CD4-positive, alpha-beta T cell treated with Interleukin-4 for 4 hours (primary cell): ENCODE measurements at places on chromosomes 7 and 10.

DNA sequence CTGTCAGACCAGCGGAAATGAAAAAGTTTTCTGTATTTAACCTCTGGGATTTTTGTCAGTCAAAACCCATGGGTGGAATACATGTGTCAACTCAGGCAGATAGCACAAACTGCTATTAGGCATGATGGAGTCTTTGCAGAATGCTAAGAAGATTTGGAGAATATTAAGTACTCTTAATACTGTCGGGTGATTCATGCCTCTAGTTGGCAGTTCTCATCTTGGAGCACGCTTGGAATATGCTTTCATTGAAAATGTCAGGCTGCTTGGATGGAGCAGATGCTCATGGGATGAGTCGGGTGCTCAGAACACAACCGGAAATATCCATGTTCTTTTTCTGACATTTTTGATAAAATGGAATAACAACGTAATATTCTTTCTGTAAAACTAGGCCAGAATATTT, 27.6 kb upstream of the PRKG1 start:
- DNase-seq: no peak

DNA sequence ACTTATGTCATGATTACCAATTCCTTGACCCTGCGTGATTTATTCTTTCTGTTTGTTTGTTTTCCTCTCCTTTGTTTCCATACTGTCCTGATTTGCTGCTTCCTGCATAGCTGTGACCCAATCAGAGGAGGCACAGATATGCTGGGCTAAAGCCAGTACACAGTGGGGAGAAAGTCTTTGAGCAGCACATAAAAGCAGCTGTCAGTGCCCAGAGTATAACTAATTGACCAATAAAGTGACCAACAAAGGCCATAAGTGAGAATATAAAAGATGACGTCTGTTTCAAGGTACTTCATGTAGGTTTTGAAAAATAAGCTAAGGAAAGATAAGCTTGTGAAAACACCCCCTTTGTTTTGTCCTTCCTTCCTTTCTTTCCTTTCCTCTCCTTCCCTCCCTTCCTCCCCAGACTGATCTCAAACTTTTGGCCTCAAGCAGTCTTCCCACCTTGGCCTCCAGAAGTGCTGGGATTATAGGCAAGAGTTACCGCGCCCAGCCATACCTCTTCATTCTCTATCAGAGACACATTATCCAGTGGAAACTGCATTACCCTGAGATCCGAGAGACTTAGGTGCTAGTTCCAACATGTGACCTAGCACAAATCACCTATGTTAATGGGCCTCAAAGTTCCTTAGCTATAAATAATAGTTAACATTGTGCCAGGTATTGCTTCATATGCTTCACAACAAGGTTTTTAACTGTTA, 17.0 kb downstream of the BCAP29 start:
- DNase-seq: no peak

DNA sequence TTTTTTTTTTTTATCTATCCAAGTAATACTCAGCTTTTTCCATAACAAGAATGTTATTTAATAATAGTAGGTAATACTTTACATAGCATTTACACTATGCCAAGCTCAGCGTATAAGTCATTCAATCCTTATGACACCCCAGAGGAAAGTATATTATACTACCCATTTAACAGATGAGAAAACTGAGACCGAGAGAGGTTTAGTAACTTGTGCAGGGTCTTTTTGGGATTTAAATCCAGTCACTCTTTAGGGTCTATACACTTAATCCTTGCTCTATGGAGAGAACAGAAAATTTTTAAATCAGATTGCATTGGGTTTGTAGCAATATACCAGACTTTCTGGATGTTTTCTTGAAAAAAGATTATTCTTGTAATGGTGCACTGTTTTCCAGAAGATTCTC, 192.2 kb downstream of the ARHGAP21 start:
- DNase-seq: no peak

GRCh38 chr10:50404021-50404773, 152.9 kb upstream of the ASAH2 start:
- no peak for DNase-seq

DNA sequence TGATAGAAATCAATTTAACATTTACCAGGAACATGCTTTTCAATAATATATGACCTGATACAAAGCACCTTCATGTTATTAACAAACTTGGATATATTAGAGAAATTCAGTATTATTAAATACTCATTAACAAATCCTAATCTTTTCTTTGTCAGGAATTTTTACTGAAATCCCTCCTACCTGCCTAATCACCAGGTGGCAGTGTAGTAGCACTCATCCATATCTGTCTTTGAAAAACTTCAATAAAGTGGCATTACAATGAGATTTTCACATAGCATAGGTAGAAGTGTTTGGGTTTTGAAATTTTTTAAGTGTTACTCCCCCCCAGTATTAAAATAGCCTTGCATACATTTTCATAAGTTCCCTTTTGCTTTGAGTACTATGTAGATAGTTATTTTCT, 1246.6 kb upstream of the LRRN3 start:
- DNase-seq: no peak

GRCh38 chr7:82019551-82020475, 250.0 kb upstream of the HGF start:
- no peak for DNase-seq

- no peak for DNase-seq
Measured at GRCh38 chr10:125102246-125102645, 58.1 kb downstream of the CTBP2 start.

- DNase-seq: no peak
Measured at GRCh38 chr7:150980663-150981062, 2.5 kb upstream of the KCNH2 start.

- DNase-seq: no peak
Measured at GRCh38 chr10:128007056-128007455, 100.2 kb downstream of the PTPRE start.
